HFFc6 (cell line): ENCODE measurements at places on chromosomes 4 and X. TPM values are rescaled to one million over a fixed set of nuclear protein-coding genes. Genes with fewer than 3 reads are reported as not detected.

- DNase-seq: peak; percentile 11
Measured at GRCh38 chrX:38166478-38167083, 54.1 kb downstream of the SRPX start.

GRCh38 chr4:59412739-59413138 is 1787.4 kb upstream of the ADGRL3 start:
- DNase-seq: no peak

The SSX1 gene
- not detected in 3 replicates for total RNA-seq

The NAT8L gene
- total RNA-seq: 0.09 to 0.16 TPM (median 0.13 TPM) in 3 replicates

The CT45A3 gene
- total RNA-seq: not detected in 3 replicates

DNA sequence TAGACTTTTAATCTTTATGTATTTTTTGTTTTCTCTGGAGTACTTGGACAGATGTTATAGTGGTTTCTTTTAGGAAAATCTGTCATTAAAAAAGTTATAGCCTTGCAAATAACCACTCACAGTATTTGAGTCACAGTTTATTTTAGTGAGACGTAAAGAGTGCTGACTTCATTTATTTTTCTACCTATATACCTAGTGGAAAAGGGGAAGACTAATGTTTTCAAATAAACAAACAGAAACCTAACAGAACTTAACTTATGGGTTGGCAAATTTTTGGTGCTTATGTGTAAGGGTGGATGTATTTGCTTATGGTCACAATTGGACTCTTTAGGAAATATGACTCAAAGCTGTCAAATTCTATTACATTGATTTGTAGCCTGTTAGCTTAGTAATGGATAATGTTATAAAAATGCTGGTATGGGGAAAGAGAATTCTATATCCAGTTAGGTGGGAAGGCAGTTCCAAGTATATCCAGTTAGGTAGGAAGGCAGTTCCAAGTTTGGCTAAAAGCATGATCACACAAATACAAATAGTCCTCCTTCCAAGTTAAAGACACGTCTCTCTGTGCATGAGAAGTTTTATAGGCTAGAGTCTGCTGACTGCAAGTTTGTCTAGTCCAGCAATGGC is 61.9 kb downstream of the SLC9A6 start:
- DNase-seq: peak; percentile 62

The RELL1 gene
- total RNA-seq: 20.4 to 31.1 TPM (median 25.3 TPM) in 3 replicates

The INTS6L gene
- total RNA-seq: 1.7 to 2.3 TPM (median 2.1 TPM) in 3 replicates

The CCDC120 gene
- 0.05 to 0.65 TPM (median 0.51 TPM) in 3 replicates for total RNA-seq

- no peak for DNase-seq
Measured at GRCh38 chr4:40998675-40999358, 215.5 kb downstream of the APBB2 start.

The WDR1 gene
- 801 and 838 TPM in 2 replicates for total RNA-seq

The WAS gene
- 0.16 TPM in 1 of 3 replicates, not detected in the others for total RNA-seq
